Stimulated activated CD4-positive, alpha-beta T cell treated with anti-CD3 and anti-CD28 coated beads, Interleukin-12 subunit alpha, Interleukin-12 subunit beta, amount 100 ng/mL, for 24 hours (primary cell): ENCODE measurements at places on chromosomes 7 and 10.

GRCh38 chr10:72370201-72370722, 15.5 kb upstream of the DNAJB12 start:
- no peak for DNase-seq

DNA sequence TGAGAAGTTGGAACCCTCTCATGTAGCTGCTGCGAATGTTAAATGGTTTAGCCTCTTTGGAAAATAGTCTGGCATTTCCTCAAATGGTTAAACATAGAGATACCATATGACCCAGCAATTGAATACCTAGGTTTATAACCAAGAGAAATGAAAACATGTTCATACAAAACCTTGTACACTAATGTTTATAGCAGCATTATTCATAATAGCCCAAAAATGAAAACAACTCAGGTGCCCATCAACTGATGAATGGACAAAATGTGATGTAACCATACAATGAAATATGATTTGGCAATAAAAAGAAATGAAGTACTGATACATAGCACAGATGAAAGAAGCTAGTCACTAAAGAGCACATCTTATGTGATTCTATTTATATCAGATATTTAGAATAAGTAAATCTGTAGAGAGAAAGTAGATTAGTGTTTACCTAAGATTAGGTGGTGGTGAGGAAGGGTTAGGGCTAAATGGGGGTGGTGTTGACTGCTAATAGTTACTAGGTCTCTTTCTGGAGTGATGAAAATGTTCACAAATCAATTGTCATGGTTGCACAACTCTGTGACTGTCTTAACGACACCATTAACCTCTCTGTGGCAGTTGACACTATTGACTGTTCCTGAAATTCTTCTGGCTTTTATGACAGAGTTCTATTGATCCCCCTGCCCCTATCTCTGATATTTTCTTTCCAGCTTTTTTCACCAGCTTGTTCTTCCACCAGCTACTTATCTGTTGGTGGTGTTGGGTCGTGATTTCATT, 35.2 kb downstream of the VCL start:
- no peak for DNase-seq

DNA sequence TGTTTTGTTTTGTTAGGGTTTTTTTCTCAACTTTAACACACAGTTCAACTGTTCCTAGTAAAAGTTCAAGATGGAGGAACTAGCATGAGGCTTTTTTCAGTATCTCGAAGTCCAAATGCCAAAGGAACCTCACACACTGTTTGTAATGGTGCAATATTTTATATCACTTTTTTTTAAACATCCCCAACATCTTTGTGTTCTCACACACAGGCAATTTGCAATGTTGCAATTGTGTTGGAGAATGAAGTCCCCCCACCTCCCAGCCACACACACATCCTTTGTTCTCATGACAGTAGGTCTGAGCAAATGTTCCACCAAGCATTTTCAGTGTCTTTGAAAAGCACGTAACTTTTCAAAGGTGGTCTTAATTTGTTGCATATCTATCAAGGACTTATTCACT, 120.9 kb downstream of the TWIST1 start:
- no peak for DNase-seq

DNA sequence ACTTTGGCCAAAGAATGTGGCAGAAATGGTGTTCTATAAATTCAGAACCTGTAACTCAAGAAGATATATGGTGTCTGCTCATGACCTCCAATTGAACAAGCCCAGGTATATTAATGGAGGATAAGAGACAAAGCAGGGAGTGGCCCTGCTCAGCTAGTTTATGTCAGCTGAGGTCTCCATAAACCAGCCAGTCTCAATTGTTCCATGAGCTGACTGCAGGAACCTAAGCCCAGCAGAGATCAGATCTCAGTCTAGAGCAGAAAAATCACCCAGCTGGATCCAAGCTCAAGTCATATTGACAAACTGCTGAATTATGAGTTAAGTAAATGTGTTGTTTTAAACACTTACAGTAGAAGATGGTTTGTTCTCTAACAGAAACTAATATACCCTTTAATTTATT, 105.5 kb upstream of the SGCE start:
- DNase-seq = no peak

GRCh38 chr10:127262606-127263005, 66.2 kb upstream of the INSYN2A start:
- no peak for DNase-seq

DNA sequence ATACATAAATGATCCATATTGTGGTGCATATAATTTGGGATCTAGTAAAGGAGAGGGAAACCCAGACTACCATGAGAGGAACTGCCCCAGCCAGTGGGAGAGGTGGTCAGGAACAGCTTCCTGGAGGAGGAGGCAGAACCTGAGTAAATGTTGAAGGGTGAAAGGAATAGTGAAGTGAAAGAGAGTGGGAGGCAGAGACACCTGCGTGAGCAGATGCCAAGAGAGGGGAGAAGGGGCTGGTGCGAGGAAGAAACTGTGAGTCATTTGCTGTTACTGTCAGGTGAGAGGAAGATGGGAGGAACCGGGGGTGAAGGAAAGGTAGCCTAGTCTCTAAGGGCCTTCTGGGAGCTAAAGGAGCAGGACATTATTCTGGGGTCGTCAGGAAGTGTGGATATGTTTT, 294.8 kb downstream of the GRID1 start:
- DNase-seq = no peak

DNA sequence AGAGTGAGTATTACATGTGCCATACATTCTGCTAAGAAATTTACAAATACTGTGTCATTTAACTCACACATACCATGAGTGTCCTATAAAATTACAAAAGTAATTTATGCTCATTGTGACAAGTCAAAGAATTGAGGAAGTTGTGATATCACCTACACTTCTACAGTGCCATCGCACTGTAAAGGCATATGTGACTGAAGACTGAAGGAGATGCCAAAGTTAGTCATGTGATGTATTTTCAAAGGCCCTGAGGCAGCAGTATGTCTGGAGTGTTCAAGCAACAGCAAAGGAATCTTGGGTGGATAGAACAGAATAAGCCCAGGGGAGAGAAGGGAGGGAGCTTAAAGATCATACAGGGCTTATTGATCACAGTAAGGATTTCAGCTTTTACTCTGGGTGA, 176.8 kb downstream of the WNT2 start:
- DNase-seq = no peak

- no peak for DNase-seq
Observed at GRCh38 chr10:16442914-16443313, 6.1 kb downstream of the PTER start.

- no peak for DNase-seq
Observed at GRCh38 chr7:1254281-1255079, 21.8 kb downstream of the UNCX start.

DNA sequence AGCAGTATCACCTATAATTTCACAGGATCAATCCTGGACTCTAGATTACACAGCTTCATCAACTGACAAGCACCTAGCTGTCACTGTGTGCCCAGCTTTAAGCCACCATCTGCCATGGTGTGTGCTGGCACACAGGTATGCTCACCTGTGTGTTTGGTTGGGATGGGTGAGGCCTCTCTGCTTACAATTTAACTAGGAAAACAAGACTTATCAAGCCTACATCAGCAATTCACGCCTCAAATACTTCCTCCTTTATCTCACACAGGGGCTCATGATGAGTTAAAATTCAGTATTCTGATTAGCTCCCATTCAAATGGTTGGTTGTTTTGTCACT, 608.2 kb downstream of the PARD3 start:
- no peak for DNase-seq

GRCh38 chr10:64503429-64503828, 982.2 kb downstream of the REEP3 start:
- DNase-seq = no peak

- no peak for DNase-seq
Observed at GRCh38 chr7:100007887-100008286, 7.5 kb upstream of the ZKSCAN1 start.

DNA sequence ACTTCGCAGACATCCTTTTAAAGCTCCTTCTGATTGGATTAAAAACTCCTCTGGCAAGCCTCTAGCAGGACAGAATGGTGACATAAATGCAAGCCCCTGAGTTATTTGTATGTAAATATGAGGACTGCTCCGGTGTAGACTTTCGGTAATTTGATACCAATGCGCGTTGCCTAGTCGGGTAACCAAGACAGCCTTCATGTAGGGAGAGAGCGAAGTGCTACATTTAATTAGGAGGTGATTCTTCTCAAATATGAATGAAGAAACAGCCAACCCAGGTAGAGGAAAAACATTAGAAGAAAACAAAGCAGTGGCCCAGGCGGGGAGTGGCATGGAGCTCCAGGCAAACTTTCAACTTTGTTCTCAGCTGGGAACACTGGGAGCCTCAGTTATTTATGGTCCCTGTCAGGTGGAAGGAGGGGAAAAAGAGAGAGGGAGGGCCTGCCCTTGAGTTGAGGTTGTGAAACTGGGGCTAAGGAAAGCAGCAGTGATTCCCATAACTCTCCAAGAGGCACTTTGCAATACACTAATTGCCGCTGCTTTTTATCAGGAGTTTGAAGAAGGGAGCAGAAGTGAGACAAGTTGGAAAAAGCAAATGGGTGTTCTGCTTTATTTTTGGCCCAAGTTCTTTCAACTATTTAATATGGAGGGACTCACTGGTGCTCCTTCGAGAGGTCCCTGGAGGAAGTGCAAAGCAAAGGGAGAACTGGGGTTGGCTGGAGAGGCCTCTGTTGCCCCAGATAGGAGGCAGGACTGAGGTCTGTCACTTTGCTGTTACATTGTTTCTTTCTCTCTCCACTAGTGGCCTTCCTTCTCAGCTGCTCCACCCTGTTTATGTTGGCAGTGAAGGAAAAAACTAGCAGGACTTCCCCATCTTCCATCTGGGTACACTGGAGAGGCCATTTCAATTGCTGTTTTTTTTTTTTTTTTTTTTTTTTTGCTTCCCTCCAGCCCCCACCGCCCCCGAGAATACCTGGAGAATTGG, 234.6 kb upstream of the CCDC6 start:
- no peak for DNase-seq

GRCh38 chr10:70302292-70302691, 18.5 kb upstream of the NPFFR1 start:
- no peak for DNase-seq

- DNase-seq = no peak
Observed at GRCh38 chr10:94174838-94175237, 181.1 kb downstream of the PLCE1 start.

GRCh38 chr10:37495415-37495814, 362.0 kb downstream of the ZNF248 start:
- no peak for DNase-seq

GRCh38 chr7:152313831-152314604, 121.8 kb downstream of the KMT2C start:
- no peak for DNase-seq

- DNase-seq = no peak
Observed at GRCh38 chr10:80532571-80532970, 5.1 kb upstream of the SH2D4B start.

GRCh38 chr7:71543396-71543795, 411.5 kb downstream of the GALNT17 start:
- no peak for DNase-seq

- DNase-seq = no peak
Observed at GRCh38 chr10:111836571-111836970, 347.0 kb downstream of the GPAM start.

- no peak for DNase-seq
Observed at GRCh38 chr10:9018195-9019173, 964.0 kb downstream of the GATA3 start.

DNA sequence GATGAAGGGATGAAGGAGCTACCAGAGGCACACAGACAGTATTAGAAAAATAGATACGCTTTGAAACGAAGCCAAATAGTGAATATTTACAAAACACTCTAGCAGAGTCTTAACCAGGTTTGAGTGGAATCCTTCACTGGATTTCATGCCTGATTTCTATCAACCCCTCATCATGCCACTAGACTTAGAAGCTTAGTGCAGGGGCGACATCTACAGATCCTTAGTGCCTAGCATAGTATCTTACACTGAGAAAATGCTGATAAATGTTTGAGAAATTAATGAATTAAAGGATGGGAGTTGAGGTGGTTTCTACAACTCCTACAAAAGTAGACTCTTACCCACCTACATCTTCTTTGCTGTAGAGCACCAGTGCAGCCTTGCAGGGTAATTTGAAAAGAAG, 54.7 kb upstream of the CCNJ start:
- no peak for DNase-seq

- DNase-seq = no peak
Observed at GRCh38 chr10:71357792-71358265, 38.8 kb downstream of the SLC29A3 start.

DNA sequence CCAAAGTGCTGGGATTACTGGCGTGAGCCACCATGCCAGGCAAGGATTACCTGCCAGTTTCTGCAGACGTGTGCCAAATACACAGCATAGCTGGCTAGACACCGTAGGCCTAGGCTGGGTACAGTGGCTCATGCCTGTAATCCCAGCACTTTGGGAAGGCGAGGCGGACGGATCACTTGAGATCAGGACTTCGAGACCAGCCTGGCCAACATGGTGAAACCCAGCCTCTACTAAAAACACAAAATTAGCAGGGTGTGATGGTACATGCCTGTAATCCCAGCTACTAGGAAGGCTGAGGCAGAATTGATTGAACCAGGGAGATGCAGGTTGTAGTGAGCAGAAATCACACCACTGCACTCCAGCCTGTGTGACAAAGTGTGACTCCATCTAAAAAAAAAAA, 868 bp downstream of the RFC2 start:
- DNase-seq = no peak

- no peak for DNase-seq
Observed at GRCh38 chr10:17134737-17135260, 5.2 kb upstream of the CUBN start.

DNA sequence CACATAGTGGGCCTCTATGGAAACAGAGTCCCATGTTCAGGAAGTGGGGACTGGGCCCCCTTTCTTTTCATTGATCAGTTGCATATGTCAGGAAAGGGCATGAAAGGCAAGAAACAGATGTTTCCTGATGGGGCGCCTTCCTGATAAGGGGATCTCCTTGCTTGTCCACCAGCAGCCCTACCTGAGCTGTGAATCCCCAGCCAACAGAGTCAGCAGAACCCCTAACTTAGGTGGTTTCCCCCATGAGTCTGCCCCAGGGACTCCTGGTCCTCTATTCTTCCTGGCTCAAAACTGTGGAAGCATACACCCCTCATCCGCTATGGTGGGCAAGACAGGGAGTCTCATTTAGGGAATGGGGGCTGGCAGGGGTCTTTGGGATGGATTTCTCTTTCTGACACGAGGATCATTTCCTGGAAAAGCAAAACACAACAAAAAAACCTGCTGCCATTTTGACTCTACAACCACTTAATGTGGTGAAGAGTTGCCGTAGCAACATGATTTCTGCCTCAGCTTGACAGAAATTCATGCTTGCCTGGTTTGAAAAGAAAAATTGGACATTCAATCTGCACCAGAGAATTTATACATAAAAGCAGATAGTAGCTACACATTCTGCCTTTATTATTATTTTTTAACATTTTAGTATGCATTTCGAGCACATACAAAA, 119.8 kb downstream of the SPAG6 start:
- no peak for DNase-seq
